CD4-positive, alpha-beta T cell treated with Interferon alpha-2 for 1 hour (primary cell): ENCODE measurements at places on chromosomes 11 and 22.

DNA sequence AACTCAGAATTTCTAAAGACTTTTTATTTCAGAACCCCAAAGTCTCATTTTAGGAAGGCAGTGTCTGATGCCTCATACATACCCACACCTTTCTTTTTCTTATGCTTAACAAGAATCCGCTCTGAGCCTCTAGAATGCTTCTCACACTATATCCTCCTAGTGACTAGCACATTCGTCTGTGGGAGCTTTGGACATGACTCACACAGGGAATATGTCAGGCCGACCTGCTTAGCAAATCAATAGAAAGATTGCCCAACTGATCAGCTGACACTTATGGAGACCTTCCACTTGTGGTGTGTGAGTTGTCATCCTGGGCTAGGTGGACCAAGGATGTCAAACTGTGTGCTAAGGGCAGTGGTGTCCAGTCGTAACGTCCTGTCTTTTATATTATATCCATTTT is 129.9 kb upstream of the TTC12 start:
- DNase-seq: no peak

DNA sequence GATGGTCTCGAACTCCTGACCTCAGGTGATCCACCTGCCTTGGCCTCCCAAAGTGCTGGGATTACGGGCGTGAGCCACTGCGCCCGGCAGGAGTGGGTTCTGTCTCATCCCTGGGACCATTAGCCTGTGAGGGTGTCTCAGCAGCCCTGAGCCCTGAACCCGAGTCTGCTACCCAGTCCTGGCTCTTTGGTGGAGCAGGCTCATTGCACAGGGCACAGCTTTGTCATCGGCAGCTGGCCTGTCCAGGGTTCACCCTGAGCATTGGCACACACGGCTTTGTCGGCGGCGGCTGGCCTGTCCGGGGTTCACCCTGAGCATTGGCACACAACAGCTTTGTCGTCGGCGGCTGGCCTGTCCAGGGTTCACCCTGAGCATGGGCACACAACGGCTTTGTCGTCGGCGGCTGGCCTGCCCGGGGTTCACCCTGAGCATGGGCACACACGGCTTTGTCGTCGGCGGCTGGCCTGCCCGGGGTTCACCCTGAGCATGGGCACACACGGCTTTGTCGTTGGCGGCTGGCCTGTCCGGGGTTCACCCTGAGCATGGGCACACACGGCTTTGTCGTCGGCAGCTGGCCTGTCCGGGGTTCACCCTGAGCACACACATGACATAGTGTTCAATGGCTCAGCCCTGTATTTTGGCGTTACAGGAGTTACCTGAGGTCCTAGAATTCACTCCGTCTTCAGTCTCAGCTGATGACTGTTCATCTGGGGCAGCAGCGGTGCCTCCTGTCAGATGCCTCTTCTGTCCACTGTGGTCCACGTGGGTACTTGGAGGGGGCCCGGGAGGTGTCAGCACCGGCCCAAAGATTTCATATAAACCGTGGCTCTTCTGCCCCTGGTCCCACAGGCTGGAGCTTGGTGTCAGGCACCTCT is 1082.5 kb downstream of the BRD1 start:
- no peak for DNase-seq

DNA sequence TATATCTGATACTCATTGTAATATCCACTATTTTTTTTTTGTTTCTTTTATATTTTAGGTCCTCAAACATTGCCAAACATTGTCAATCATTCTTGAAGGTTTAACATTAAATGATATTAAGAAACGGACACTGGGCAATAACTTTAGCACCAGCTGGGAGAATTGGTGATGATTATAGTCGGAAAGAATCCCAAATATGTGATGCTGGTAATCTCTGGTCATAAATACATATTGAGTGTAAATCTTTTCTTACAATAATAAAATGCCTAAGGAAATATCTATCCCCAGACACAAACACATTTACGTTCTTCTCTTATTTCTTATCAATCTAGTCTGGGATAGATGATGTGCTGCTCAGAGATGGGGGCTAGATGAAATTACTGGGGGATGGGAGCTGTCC is 25.2 kb downstream of the OR51E2 start:
- DNase-seq: no peak

DNA sequence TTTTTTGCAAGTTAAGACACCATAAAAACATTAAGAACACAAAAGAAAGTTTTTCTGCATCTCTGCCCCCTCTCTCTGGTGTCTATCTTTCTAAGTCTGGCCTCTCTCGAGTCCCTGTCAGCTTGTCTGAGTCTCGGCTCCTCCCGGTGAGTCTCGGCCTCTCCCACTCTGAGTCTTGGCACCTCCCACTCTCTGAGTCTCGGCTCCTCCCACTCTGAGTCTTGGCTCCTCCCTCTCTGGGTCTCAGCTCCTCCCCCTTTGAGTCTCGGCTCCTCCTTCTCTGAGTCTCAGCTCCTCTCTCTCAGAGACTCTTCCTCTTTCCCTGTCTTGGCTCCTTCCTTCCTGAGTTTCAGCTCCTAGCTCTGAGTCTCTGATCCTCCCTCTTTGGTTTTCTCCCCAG is 72.5 kb upstream of the AMPD3 start:
- no peak for DNase-seq
